ENCODE measurements at places on chromosomes 2 and 18.

- DNase-seq = no peak
Measured at GRCh38 chr2:53467467-53468180, 300.0 kb upstream of the CHAC2 start.

- peak; percentile 30 for DNase-seq
Measured at GRCh38 chr2:7427293-7428060, 510.3 kb downstream of the RNF144A start.

- DNase-seq = no peak
Measured at GRCh38 chr2:25076749-25077148, 34.9 kb downstream of the EFR3B start.

DNA sequence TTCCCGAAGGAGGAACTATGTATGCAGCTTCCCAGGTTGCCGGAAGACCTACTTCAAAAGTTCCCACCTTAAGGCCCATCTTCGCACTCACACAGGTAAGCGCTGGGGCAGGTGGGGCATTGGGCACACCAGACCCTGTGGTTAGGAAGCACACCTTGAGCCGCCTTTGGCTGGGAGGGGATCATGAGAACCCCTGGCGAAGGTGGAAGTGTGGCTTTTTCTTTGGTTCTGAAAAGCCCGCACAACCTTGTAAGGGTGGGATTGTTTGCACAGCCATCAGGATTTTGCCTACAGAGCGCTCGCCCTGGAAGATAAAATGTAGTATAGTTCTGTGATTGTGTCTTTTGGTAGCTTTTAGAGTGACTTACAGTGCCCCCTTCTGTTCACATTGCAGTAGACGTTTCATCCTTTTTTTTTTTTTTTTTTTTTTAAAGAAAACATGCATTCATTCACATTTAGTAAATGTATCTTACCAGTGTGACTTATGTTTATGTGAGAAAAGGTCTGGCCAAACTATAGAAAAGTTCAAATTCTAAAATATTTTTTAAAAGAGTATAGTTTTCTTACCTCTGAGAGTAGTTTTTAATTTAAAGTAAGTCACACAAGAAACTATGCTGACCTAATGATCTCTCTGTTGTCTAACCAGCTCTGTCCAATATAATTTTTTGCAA is 5.3 kb downstream of the KLF11 start:
- DNase-seq = no peak

DNA sequence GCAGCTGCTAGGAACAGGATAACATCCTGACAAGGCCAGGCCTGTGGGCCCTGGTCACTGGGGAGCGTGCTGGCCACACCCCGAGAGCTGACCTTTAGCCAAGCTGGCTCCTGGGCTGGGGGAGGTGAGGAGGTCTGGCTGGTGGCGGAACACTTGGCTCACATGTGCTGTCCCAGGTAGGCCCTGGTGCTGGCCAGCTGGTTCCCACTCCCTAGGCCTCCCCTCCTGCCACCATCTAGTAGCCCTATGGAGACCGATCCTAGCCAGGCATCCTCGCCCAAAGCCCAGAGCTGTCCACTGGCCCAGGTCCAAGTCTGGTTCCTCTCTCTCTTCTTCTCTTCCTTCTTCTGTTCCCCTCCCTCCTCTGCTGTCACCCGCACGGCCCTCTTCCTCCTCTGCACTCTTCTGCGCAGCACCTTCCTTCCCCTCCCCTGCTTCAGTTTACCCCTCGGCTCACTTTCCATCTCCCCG is 52.4 kb downstream of the TNS1 start:
- no peak for DNase-seq

DNA sequence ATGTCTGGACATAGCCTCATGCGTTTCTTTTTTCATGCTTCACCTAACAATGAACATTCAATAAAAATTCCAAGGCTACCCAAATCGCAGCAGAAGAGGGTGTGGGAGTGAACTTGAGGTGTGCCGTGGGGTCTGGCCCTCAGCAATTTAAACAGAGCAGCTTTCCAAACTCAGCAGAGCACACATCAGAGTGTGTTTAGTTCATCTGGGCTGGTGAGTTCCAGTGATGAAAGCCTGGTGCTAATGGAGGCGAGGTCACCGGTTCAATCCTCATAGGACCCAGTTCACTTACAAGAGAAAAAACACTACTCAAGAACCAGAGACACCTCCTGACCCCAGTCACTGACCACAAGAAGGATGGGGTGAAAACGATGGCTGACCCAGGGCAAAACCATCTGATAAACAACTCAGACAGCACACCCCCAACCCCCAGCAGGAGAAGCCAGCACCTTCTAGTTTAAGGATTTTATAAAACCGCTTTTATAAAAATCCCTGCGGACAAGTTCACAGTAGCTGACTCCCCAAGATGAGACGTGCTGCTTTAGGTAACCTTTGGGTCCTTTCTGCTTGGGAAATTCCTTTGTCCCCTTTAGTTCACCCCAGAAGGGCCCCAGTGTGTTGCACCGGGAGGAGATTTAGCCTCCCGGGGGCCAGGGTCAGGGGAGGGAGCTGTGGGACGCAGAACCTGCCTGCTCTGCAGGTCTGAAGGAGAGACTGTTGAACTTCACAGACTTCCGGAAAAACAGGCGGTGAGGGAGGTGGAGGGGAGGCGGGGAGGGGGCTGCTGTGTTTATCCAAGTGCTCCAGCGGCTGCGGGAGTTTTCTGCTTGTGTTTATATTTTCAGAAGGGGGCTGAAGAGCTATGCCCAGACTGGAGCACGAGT is 152.7 kb upstream of the SOX11 start:
- DNase-seq = no peak

DNA sequence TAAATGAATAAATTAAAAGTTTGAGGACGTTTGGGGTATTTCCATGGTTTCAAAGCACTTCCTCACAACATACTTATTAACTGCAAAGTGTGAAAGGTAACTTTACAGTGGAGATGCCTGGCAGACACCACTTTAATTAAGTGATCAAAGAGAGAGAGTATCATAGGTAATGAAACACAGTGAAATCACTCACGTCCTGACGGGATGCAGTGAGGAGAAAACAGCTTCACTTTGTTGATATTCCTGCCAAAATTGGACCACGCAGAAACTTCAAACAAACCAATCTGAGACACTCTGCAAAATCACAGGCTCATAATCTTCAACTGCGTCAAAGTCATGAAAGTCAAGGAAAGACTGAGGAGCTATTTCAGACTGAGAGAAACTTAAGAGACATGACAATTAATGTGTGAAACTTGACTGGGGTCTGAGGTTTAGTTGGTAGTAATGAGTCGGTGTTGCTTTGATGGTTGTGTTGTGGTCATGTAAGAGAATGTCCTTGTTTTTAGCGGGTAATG is 66.0 kb upstream of the ITGB6 start:
- no peak for DNase-seq

Data from neural crest cell (in vitro differentiated cells).